ENCODE measurements at places on chromosomes 2 and 18.

- no peak for DNase-seq
Observed at GRCh38 chr2:11550901-11551568, 17.2 kb downstream of the GREB1 start.

- no peak for DNase-seq
Observed at GRCh38 chr2:121875585-121876185, 120.2 kb downstream of the TSN start.

DNA sequence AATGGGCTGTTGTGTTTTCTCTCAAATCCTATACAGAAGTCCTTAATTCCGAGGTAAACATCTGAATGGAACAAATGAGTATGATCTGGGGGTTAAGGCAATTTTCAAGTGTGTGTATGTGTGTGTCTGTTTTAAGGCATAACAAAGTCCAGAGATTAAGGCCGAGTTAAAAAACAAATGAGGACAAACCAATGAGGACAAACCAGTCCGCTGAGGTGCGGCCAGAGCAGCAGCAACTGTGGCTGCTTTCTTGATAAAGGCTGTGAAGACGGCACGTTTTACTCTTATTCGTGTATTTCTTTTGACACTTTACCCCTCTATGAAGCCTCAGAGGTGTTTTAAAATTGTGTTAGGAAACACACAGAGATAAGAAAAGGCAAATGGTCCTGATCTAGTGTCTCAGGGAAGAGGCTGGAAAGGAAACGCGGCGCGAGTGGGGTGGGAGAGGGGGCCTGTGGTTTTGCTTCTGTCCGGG, 495 bp upstream of the GULP1 start:
- DNase-seq: no peak

GRCh38 chr18:55283309-55283708, 304.7 kb downstream of the TCF4 start:
- no peak for DNase-seq

- DNase-seq: no peak
Observed at GRCh38 chr2:238509151-238509835, 82.6 kb downstream of the ASB1 start.
